Stimulated activated CD8-positive, alpha-beta memory T cell treated with anti-CD3 and anti-CD28 coated beads, Interleukin-7, amount 100 ng/mL, for 48 hours (primary cell): ENCODE measurements at places on chromosomes 7 and 10.

DNA sequence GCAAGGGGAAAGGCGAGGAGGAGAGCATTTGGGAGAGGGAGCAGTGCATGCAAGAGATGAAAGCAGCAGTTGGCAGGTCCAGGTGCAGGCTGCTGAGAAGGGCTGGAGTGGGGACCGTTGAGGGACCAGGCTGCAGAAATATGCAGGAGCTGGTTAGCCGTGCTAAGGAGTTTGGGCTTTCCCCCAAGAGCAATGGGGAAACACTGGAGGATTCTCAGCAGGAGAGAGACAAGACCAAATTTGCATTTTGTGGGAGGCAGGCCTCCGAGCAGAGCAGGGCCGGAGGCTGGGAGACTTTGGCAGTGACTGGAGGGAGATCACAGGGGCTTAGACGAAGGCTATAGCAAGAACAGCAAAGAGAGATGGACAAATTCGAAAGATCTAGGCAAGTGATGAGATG lies 11.8 kb downstream of the BTBD16 start:
- DNase-seq, result no peak

DNA sequence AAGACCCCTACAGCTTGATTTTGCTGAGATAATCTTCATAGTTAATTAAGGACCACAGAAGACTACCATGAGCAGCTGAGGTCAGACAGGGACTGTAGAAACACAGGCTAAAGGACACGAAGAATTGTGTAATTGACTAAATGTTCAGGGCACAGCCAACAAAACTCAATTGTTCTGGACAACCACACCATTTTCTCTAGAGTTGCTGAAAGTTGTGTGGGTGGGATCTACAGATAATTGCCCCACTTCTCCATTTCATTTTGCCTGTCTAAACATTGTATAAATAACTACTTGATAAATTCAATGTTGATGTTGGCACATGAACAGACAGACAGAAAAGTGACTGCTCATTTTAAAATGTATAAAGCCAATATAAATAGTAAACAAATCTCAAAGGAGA lies 39.0 kb upstream of the SLC16A12 start:
- no peak for DNase-seq

DNA sequence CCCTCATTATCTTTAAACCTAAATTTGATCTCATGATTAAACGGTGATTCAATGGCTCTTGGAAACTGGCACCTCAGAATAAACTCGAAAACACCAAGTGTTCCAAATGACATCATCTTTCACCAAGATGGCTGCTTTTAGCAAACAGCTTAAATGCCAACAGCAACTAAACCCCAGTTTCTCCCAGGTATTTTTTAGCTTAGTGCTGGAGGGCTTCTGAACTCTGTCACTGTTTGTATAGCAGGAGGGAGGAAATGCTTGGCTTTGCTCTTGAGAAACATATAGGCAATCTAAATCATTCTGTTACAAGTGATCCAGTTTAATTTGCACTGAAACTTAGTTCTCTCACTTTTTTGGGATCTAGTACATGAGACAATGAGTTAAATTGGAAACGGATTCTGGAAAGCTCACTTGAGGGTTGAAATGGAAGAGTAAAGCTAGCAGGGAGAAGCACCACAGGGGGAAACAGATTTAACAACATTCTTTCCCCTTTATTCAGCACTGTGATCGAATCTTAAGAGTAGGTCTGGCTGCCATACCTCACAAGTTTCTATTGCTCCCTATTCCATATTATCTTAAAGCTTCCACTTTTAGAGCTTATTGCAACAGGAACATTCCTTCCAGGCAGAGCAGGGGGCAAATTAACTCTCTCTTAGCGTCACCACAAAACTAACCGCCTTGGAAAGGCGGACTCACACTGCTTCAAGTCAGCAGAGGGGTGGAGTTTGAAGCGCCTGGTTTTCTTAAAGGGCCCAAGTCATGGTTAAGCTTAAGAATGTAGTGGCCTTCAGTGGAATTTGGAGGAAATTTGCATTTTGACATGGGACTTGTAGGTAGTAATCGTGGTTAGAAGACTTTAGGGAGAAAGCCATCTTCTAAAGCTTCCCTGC lies 1.8 kb upstream of the CCDC6 start:
- peak; percentile 51 for DNase-seq

DNA sequence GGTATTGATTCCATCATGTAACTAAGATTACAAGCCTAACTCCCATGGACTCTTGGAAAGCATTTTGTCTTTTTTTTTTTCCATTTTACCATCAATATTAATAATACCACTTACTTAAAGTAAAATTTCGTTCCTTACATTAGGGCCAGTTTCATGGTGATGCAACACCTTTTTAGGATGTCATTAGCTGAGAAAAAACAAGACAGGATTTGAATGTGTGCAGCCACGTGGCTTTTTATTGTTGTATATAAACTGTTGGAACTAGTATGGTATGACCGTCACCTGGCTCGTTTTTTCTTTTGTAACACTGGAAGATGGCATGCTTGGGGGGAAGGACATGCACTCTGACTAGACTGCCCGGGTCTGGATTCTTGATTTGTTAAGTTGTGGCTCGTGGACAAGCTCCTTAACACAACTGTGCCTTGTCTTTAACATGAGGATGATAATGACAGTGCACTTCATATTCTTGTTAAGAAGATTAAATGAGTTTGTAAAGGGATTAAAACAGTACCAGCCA lies 42.1 kb downstream of the ARHGAP21 start:
- DNase-seq, result no peak

- peak; percentile 43 for DNase-seq
Observed at GRCh38 chr10:43409385-43410109, 561 bp upstream of the HNRNPF start.

- no peak for DNase-seq
Observed at GRCh38 chr7:129466796-129467195, 32.6 kb downstream of the STRIP2 start.

DNA sequence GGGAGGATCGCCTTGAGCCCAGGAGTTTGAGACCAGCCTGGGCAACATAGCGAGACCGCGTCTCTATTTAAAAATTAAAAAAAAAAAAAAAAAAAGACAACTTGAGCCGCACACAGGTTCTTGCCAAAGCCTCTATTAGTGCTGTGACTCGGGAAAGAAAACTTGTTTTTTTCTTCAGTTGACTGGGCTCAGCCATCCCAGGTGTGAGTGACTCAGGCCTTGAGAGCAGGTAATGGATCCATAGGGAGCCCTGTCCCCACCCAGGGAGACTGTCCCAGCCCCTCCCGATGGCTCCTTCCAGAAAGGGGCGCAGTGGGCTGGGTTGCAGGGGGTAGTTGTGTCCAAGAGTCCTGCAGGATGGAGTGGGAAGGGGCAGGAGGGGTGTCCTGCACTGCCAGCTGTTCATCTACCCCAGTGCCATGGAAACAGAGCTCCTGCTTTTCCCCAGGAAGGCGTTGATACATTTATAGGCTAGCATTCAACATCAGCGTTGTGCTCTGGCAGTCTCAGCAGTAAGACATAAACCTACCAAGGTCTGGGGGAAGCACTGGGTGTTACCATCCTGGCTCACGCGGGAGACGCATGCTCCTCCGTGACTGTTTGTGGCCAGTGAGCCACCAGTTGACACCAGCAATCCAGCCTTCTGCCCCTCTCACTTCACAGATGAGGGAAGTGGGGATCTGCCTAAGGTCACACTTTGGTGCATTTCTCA lies 126.6 kb downstream of the CUX1 start:
- no peak for DNase-seq

DNA sequence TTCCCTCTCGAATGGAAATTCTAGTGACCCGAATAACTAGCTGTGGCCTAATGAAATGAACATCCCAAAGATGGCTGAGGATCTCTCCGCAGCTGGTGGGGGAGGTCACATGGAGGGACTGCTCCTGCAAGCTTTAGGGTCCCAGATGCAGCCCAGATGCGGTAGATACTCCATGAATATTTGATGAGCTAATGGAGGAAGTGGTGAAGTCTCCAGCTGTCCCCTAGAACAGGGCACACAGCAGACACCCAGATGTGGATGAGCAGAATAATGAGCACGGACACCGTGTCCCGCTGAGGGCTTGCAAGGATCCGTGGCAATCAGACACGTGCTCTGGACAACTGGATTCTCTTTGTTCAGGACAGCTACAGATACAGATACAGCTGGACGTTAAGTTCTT lies 59.2 kb downstream of the DENND2A start:
- DNase-seq, result no peak

- no peak for DNase-seq
Observed at GRCh38 chr10:1308173-1308961, 252.2 kb downstream of the WDR37 start.
